ENCODE measurements at places on chromosomes 2 and 18.
A peak's percentile ranks its signal among the peaks of the same experiment; 100 is the strongest.

DNA sequence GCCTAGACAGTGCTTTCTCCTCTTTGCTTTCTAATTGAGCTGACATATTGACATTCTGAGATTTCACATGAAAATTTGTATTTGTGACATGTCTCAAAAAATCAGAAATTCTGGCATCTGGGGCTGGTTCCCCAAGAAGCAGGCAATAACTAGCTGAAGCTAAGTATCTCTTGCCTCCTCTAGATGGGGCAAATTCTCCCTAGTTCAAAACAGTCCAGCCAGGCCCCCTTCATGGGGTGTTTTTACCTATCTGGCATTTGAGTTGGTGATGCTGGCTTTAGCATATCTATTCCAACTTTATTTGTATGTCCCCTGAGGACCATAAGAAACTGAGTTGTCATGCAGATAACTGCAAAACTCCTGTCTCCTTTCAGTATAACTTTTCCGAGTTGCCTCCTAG lies 39.9 kb downstream of the ARHGAP15 start:
- DNase-seq: no peak

DNA sequence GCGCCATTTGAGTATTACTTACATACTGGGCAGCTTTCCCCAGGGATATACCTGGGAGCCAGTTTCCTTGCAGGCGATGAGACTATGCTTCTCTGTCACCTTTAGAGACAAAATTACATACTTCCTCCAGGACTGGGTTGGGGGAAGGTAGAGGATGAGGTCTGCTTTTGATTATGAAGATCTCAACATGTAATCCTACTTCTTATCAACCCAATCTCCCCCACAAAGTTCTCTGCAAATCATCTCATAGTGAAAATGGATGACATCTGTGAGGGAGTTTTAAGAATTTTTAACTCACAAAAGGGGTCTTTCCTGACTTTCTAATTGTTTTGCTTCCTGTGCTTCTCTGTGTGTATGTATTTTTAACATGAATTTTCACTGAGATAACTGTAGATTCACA lies 81.9 kb downstream of the TMEM131 start:
- no peak for DNase-seq

- no peak for DNase-seq
Measured at GRCh38 chr18:10040287-10041011, 126.6 kb downstream of the VAPA start.

DNA sequence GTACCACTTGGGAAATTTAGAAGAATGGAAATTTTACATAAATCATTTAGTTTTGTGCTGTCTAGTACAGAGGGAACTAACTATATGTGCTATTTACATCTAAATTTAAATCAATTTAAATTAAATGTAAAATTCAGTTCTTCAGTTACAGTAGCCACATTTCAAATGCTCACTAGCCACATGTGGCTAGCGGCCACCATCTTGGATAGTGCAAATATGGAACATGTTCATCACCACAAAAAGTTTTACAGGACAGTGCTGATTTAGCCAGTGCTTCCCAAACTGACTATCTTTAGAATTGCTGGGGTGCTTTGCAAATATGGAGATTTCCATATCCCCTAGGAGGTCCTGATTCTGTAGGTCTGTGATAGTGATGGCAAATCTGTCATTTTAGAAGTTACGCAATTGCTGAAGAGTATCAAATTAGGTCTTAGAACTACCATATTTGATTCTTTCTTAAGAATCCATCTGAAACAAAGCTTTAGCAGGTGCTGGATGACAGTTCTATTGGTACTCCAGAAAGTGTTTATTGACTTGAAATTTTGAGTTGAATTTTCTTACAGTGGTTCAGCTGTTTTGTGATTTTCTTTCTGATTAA lies 12.8 kb downstream of the EHBP1 start:
- no peak for DNase-seq

DNA sequence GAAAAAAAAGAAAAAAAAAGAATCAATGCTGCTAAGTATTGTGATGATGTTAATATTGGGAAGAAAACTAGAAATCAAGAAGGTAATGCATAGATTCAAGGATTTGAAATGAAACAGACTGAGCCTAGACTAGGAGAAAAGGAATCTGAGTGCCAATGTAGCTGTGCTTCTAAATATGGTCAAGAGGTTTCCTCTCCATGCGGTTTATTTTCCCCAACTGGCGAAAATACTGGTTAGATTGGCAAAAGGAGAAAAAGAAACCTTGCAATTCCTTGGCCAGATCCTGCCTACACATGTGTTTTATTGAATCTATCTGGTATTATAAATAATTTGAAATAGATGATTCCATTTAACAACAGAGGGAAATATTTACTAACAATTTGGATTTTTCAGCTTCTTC lies 5.7 kb downstream of the SCN3A start:
- DNase-seq: no peak

DNA sequence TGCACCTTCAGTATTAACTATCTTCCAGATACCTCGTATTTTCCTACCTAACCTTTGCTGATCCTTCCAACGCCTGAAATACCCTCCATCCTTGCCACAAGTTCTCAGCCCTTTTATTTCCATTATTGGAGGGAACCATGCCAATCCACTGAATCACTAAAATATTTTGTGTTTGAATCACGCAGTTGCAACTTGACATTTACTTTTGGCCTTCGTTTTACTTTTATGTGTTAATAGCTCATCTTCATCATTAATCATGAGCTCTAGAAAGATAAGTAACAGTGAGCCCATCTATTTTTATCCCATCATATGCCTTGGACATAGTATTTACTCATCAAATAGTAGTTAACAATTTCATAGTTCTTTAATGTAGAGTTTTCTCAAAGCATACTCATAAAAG lies 463.2 kb downstream of the THSD7B start:
- DNase-seq: no peak

- no peak for DNase-seq
Measured at GRCh38 chr2:233855345-233855744, 1.0 kb upstream of the HJURP start.

- DNase-seq: no peak
Measured at GRCh38 chr2:220662431-220662830, 909.7 kb downstream of the EPHA4 start.

DNA sequence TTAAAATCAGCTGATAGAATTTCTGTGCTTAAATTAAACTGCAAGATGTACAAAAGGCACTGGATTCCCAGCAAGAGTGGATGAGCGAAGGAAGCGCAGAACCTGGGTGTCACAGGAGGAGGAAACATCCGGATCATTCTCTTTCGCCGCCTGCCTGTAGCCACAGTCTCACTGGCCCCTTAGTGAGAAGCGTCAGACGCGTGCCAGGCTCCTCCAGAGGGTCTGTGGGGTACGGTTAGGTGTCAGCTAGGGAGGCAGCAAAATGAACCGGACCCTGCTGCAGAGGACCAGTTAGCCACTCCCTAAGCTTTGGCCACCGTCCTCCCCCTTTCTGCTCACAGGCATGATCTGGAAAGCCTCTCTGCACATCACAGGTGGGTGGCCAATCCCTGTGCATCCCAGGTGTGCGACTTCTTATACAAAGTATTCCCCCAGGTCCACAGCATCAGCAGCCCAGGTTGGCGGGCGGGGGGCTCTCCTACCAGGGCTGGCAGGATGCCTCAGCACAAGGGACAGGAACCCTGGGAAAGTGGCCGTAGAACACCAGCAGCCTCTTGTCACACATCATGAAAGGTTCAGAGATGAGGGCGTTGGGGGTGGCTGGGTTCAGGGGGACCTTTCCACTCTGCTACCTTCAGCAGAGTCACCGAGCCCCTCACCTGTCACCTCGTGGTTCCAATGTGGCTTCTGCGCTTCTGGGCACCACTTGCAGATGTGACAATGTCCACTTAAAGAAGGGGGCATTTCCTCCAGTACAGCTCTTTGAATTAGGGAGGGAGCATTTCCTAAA lies 61.1 kb upstream of the SLC66A3 start:
- DNase-seq: no peak

GRCh38 chr2:168029071-168029470 lies 218.3 kb downstream of the STK39 start:
- no peak for DNase-seq

GRCh38 chr2:184371641-184372040 lies 226.7 kb upstream of the ZNF804A start:
- DNase-seq: no peak

GRCh38 chr2:74975016-74975415 lies 16.6 kb downstream of the POLE4 start:
- DNase-seq: no peak

- DNase-seq: no peak
Measured at GRCh38 chr2:182098648-182099047, 113.0 kb downstream of the PPP1R1C start.

- DNase-seq: no peak
Measured at GRCh38 chr18:55443776-55444175, 144.2 kb downstream of the TCF4 start.

DNA sequence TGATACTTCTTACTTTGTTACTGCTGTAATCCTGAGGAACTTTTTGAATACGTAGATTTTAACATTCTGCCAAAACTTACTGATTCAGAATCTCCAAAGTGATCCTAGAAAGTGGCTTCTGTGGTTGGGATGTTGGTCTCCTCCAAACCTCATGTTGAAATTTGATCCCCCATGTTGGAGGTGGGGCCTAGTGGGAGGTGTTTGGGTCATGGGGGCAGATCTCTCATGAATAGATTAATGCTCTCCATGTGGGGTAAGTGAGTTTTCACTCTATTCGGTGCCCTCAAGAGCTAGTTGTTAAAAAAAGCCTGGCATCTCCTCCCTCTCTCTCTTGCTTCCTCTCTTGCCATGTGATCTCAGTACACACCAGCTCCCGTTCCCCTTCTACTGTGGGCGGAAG lies 329.9 kb downstream of the HRH4 start:
- DNase-seq: no peak

DNA sequence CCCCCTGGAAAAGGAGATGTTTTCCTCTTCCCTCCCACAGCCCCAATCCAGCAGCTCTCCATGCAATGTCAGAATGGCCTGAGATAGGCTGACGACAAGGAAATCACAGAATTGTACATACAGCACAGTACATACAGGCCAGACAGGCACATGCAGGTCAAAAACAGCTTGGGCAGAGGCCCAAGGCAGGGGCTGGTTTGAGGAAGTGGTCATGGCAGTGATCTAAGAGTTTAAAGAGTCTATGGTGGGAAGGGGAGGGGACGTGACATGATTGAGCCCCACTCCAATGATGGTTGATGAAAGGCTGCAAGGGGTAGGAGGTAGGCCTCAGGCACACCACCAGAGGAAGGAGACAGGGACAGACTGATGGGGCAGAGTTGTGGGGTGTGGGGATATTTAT lies 4.3 kb downstream of the DCTN1 start:
- no peak for DNase-seq

- no peak for DNase-seq
Measured at GRCh38 chr2:14459786-14460325, 172.7 kb upstream of the LRATD1 start.

GRCh38 chr2:26442707-26443106 lies 35.2 kb downstream of the OTOF start:
- no peak for DNase-seq

DNA sequence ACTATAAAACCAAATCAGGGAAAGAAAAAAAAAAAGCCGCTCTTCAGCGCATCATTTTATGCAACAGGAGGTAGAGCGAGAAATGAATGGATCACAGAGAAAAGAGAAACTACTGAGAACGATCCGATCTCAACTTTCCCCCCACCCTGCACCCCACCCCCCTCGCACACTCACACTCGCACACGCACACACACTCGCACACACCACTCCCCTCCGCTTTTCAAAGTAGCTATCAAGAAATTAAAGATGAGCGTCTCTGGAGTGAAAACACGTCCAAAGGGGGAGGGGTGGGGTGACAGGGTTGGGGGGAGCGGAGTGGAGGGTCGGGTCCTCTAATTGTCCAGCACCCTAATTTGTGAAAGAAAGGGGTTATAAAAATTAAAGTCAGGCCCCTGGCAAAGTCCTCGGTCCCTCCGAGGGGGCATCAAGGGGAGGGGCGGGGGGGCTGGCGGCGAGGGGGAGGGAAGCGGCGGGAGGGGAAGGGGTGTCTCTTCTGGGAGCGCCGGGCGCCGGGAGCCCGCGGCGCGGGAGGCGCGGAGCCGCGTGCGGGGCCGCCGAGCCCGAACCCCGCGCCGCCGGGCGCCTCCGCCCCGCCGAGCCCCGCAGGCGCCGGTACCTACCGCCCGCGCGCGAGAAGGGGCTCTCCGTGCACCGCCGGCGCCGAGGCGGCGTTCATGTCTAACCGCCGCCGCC lies 428 bp downstream of the TCF4 start:
- peak; percentile 34 for DNase-seq

DNA sequence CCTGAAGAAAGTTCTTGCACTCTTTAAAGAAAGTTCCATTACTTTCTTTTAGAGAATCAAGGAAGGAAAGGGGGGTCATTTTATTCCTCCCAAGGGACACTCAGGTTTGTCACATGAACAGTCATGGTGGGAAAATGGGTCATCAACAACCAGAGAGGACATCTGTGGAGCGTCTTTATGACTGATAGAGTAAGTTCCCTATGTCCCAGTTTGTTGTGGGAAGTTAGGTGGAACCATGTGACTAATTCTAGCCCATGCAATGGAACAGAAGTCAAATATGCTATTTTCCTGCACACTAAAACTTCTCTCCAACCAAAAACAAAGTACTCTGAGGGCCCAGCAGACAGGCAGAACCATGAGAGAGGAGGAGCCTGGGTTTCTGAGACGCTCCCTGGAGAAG lies 165.6 kb upstream of the SERTAD2 start:
- DNase-seq: no peak

- no peak for DNase-seq
Measured at GRCh38 chr2:144310889-144311608, 208.9 kb downstream of the ZEB2 start.

DNA sequence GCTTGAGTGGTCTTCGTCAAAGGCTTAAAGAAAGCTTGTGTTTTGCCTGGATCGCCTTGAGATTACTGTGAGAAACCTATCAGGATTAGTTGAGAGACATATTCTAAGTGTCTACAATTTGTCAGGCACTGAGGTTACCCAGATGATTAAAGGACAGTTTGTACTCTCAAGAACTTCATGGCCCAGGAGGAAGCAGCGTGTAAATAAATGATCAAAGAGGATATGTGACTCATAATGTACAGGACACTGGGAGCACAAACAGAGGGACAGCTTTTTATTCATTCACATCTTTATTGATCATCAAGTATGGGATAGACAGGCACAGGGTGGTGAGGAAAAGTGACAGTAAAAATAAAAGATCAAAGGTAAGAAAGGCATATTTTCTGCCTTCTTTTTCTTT lies 152.6 kb upstream of the FSHR start:
- DNase-seq: no peak

DNA sequence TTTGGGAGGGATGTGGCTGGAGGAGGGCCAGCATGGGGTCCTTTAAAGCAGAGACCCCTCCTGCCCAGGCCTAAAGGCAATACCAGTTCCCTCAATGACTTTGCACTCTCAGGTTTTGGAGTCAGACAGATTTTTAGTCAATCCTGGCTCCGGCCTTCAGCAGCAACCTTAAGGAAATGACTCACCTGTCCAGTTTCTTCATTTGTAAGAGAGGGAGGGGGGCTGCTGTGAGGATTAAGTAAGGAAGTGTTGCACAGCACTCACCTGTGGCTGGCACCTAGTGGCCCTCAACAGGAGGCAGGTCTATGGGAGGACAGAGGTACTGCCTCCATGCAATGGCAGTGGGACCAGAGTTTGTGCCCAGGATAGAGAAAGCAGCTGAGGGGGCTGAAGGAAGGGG lies 13.7 kb downstream of the CNGA3 start:
- no peak for DNase-seq

- DNase-seq: no peak
Measured at GRCh38 chr2:232238108-232238507, 140.4 kb upstream of the ALPP start.

Data from OCI-LY7 (cell line).